Activated naive CD4-positive, alpha-beta T cell treated with anti-CD3 and anti-CD28 coated beads for 36 hours (primary cell): ENCODE measurements at places on chromosomes 2 and 18.
A peak's percentile ranks its signal among the peaks of the same experiment; 100 is the strongest.

GRCh38 chr2:172426635-172427255, 641 bp upstream of the ITGA6 start:
- no peak for DNase-seq

- DNase-seq: no peak
These were observed 136.5 kb upstream of the SOX11 start for GRCh38 chr2:5555636-5556035.

GRCh38 chr2:47072018-47072691, 83.0 kb downstream of the STPG4 start:
- no peak for DNase-seq

DNA sequence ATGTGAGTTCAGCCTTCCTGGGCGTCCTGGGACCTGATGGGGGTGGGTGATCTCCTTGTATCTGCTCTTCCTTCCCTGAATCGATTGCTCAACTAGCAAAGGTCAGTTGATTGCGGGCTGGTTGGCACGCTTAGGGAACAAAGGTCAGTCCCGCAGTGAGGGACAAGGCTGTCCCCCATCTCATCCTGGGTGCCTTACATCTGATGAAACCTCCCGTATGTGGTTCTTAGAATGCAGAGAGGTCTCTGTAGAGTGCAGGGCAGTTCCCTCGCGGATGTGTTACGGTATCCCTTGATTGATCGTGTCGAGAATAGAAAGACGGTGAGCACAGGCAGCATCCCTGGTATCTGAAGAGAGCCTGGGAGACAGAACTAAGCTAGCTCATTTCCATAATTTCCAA, 56.4 kb upstream of the RBM44 start:
- no peak for DNase-seq

DNA sequence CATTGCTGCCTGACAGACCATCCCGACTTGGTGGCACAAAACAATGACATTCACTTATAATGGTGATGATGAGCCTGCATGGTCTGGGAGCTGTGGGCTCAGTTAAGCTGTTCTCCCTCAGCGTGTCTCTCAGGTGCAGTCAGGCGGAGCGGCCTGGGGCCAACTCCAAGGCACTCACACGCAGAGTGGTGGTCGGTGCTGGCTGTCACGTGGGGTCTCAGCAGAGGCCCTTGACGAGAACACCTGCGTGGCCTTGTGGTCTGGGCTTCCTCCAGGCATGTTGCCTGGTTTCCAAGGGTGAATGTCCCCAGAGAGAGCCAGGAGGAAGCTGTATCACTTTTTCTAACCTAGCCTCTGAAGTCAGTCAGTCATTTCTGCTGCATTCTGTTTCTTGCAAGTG, 29.8 kb downstream of the ARMC9 start:
- no peak for DNase-seq

DNA sequence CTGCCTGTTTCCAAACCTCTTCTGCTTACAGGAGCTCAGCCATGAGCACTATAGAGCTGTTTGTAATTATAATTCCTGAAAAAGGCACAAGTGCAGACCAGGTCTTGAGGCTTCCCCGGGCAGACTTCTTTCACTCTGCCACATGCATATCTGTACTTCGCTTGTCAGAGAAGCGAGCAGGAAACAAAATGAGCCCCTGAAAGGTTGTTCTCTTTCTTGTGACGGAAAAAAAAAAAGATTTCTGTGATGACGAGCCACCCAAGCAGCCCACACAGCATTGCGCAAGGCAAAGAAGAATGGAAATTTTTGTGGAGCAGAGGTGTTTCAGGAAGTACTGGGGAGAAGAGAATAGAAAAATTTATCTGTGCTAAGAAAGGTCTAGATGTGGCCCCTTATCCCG, 54.0 kb upstream of the LINC00305 start:
- no peak for DNase-seq

- DNase-seq: no peak
These were observed 162.1 kb downstream of the SEPTIN10 start for GRCh38 chr2:109451671-109452070.

DNA sequence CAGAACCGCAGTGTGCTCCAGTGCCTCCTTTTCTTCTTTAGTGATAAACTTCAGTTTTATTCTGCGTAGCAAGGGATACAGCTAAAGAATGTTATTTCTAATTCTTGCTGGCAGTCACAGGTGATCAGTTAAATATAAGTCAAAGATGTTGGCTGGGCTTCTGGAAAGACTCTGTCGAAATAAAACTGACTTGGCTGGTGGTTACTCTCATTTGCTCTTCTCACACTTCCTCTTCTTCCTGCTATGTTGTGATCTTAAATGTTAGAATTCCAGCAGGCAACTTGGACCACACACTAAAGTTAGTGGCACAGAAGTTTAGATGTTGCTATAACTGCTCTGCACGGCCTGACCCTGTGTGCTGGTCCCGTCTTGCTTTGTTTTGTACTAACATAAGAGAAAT, 278.6 kb downstream of the CDH19 start:
- DNase-seq: no peak

GRCh38 chr2:203461746-203462145, 73.4 kb downstream of the RAPH1 start:
- DNase-seq: no peak

- DNase-seq: no peak
These were observed 83.4 kb downstream of the MTCL1 start for GRCh38 chr18:8788503-8789429.

DNA sequence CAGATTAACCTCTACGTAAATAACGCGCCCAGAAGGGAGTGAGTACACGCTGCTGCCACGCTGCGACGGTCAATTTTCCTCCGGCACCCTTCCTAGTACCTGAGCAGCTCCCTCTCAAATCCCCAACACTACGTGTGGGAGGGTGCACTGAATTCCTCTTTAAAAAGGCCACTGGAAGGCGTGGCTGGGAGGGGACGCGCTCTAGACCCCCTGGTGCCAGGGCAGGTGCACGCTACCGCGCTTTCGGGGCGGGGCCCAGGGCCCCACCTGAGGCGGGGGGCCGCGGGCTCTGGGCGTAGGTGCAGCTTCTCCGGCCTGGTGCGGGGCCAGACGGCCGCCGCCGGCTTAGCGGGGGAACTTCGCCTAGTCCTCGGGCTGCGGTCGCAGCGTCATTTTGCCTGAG, 668 bp upstream of the ANKRD12 start:
- peak; percentile 48 for DNase-seq

DNA sequence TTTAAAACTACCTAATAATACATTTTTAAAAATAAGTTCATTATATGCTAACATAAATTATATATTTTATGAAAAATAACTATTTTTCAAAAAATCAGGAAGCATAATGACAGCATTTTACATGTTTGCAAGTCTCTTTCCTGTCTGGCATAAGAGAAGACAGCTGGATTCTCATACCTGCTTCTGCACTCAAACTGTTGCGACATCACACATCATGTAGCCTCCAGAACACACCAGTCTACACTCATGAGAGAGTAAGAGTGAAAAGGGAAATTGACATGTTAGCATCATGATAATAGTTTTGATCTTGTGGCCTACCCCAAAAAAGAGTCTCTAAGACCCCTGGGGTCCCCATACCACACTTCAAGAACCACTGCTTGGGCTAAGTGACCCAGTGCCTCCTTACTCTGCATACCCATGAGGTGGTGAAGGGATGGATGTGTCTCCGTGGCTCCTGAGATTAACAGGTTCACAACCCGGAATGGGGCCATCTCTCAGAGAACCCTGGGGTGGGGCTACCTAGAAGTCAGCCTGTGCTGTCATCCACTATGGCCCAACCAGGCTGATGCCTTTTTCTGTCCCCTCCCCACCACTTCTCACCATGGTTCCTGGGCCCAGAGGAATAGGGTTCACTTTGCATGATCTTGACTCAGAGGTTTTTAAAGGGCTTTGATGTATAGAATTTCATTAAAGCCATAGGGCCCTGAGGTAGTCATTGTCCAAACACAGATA, 102.6 kb upstream of the DAPL1 start:
- DNase-seq: no peak

- DNase-seq: peak; percentile 20
These were observed 13.0 kb upstream of the TYMS start for GRCh38 chr18:644395-645004.

DNA sequence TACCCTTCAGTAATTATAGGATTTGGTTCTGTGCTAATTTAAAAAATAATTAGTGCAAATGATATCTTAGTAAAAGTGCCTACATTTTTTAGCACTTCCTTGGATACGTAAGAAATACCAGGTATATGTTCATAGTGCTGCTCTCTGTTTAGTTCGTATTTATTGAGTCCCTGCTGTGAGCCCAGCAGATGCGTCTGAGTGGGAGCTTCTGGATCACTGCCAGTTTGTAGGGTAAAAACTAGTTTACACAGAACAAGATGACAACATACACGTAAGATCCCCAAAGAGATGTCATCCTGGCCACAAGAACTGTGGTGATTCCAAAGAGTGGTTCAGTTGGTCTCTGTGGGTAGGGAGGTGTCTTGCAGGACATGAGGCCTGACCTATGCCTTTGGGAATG, 103.2 kb downstream of the CTIF start:
- no peak for DNase-seq

GRCh38 chr18:62332431-62332830, 7.3 kb downstream of the TNFRSF11A start:
- DNase-seq: no peak

GRCh38 chr18:63319383-63320122, at the start of gene BCL2:
Gene BCL2 (minus strand): TSS chr18:63319769.
- DNase-seq: peak; percentile 57

GRCh38 chr2:186576614-186577013, 13.2 kb upstream of the ITGAV start:
- no peak for DNase-seq

DNA sequence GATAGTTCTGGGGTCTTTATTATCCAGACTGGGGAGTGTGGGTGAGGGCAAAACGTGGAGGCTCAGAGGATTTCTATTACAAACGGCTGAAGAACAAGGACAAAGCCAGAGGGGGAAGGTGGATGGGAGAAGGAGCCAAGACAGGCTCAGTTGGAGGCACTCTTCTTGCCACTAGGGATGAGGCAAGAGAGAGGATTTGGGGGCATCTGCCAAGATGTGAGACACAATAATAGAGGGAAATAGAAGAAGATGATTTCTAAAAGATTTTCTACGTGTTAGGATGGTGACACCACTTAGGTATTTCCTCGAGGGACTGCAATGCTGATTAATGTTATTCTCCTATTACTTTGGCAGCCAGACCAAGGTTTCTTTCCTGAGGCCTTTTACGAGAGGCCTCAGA, 71.8 kb downstream of the APOB start:
- DNase-seq: no peak

DNA sequence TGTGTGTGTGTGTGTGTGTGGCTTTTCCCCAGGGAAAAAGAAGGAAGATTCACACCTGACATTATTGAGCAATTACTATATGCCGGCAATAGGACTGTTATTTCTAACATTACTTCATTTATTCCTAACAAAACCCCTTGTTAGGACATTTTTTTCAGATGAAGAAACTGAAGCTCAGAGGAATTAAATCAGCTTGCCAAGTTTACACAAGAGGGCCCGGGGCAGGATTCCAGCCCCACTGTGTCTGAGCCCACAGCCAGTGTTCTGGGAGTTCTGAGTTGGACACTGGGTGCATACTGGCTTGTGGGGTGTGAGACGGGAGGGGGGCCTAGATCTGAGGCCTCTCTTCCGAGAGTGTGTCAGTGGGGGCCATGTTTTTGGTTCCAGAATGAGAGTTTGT, 9.9 kb downstream of the TOGARAM2 start:
- no peak for DNase-seq

GRCh38 chr2:101083613-101084012, 67.6 kb downstream of the TBC1D8 start:
- no peak for DNase-seq

DNA sequence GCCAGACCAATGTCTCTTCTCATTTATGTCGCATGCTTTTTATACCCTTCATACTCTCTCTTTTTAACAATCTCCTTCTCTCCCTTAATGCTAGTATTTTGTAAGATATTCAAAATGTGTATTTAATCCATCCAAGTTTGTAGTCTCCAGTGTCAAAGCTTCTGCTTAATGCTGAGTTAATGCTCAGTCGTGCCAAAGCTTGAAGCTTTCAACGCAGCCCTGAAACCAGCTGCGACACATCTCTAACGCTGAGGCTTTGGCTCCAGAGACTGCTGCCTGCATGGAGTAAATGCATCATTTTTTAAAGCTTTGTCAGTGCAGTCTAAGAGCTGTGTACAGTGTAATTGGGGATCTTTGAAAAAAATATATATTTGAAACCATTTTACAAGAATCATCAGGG, 2108.8 kb upstream of the PIK3C3 start:
- no peak for DNase-seq

- DNase-seq: no peak
These were observed 153.9 kb upstream of the NDUFV2 start for GRCh38 chr18:8948471-8949149.

GRCh38 chr18:56756966-56757365, 105.8 kb downstream of the WDR7 start:
- no peak for DNase-seq

DNA sequence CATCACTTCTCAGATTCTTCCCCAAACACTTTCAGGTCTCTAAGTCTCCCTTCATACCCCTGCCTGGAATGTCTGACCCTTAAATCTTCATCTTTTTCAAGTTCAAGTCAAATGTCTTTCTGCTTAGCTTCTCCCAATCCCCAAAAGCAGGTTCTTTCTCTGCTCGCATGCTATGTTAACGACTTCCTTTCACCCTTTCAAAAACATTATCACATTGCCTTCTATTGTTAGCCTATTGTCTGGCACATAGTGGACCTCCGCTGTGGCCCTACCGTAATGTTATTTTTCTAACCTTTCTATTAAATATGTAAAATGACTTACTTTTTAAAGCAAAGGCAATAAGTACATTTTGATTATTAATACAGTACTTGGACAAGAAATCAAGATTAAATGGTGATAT, 2.2 kb downstream of the CDKL4 start:
- DNase-seq: no peak

DNA sequence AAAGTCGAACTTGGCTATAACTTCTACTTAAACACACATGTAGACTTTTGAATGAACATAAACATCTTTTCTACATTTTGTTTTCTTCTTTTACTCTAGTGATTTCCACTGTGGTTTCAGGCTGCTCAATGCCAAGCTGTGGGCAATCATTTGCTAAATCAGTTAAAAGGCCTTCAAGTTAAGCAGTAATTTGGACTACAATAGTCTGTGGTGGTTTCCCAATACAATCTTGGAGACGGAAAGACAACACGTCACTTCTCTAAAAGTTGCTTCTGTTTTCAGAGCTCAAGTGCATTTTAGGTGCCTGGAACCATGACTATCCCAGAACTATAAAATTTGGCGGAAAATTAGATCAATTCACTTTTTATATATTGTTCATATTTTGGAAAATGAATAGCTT, 69.4 kb downstream of the TXNL1 start:
- DNase-seq: no peak

DNA sequence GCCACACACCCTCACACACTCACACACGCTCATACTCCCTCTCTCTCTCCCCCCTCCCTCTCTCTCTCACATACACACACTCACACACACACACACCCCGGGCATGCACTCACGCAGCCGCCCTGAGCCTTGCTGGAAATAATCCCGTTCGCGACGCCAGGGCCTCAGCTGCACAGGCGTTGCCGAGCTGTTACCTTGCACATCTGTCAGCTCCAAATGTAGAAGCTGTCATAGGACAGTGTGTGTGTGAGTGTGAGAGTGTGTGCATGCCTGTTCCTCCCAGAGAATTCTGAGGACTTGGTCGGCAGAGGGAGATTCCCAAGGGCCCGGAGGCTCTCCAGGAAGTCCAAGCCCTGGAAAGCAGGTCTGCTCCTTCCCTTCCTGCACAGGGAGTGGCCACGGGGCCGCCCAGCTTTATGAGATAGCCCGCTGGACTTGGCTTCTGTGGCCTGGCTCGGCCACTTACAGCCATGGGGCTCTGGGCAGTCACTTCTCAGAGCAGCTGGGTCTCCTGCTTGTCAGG, 8.6 kb downstream of the SPR start:
- no peak for DNase-seq

GRCh38 chr2:215460682-215461382, 25.0 kb upstream of the FN1 start:
- no peak for DNase-seq

- no peak for DNase-seq
These were observed 108.7 kb downstream of the GFPT1 start for GRCh38 chr2:69278366-69278765.
